NCI-H1417 treated with DMSO at 0.1 percent for 48 hours (cell line): ENCODE measurements at places on chromosomes 11 and 22.

DNA sequence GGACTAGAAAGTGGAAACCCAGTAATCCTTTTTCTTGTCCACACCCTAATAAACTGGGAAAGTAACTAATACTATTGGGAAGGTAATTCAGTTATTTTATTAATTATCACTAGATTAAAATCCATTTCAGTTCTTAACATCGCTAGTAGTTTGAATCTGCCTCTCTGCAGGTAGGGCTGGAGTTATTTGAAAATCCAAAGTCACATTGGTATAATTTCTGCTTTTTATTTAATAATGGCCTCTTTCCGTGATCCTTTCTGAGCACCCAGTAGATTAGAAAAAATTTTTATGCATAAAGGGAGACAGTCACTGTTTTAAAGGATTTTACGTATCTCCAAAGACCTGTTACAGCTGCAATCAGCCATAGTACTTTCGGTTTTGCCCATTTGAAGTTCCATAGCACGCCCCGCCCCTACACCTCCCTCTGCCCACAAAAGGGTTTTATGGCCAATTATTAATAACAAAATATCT is 605 bp upstream of the COPB1 start:
- DNase-seq = no peak

DNA sequence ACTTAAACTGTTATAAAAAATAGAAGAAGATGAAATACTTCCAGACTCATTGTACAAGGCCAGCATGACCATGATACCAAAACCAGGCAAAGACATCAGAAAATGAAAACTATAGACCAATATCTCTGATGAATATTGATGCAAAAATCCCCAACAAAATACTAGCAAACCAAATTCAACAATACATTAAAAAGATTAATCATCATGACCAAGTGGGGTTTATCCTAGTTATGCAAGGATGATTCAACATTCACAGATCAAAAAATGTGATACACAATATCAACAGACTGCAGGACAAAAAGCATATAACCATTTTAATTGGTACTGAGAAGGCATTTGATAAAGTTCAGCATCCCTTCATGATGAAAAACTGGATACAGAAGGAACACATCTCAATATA is 824.5 kb upstream of the RAG2 start:
- no peak for DNase-seq

- DNase-seq = no peak
These were observed 221.3 kb downstream of the INSC start for GRCh38 chr11:15336021-15336420.

- no peak for DNase-seq
These were observed 18.7 kb upstream of the LRP5 start for GRCh38 chr11:68293708-68294107.

DNA sequence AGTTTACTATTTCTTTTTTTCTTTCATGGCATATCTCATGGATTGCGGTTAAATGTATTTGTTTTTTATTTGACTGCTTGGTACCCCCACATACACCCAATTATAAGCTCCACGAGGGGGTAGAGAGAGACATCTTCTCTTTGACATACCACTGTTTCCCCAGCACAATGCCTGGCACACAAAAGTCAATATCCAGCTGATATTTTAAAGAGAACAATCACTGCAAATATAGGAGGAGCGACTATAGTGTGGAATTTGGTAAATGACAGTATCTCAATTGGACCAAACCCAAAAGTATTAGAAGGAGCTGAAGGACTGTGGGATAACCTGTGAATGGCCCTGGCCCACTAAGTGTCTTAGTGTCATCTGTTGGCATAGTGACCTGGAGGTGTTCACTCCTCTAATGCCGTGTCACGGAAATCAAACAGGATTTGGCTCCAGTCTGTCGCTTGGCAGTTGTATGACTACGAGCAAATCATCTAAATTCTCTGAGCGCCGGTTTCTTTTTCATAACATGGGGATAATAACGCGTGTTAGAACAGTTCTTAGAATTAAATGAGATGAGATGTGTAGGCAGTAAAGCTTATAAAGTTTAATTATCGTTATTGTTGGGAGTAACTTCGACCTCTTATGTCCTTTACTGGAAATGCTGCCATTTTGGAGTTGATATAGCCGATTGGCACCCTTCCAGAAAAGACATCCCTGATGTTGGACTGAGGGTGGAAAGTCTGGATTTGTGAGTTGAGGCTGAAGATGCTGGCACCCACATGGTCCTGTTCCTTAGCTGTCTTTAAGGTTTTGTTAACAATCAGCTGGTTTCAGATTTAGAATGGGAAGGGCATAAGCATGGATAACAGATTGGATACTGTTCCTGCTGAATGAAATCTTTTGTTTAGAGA is 144.5 kb downstream of the DBX1 start:
- DNase-seq = no peak

DNA sequence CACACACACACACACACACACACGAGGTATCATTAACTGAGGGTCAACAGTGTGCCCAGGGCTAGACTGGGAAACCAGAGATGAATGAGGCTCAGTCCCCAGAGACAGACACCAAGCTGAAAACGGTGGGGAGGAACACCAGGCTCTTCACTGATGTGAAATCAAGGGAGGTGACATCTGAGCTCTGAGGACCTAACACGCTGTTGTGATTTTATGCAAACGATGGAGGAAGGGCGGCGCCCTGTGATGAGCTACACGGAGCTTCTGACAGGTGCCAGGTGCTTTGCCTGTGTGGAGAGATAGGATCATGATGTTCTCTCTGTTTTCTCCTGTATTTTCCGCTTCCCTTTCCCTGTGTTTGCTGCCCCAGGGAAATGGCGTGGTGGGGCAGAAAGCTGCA is 6.5 kb upstream of the CYB5R3 start:
- no peak for DNase-seq
